ENCODE measurements at places on chromosomes 7 and 10. TPM values are rescaled to one million over a fixed set of nuclear protein-coding genes. Genes with fewer than 3 reads are reported as not detected.

ANKRD61 gene
- total RNA-seq = not detected

TEX36 gene
- total RNA-seq = not detected

DNA sequence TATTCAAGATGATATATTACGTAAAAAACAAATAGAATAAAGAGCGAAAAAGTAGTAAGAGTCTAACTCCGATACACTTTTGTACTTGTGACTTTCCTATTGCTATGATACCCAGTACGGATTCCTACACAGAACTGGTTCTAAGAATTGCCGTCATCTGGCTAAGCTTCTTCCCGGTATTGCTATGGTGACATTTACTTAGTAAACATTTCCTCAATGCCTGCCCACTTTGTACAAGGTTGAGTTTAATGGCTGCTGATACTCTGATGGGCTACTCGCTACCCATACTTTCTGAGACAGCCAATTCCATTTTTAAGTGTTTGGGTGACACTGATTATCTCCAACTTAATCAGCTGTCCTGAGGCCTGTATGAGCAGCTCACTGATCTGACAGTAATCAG is 55.6 kb downstream of the OSBPL3 start:
- H3K36me3 ChIP-seq = peaks cover 5% of the 10 kb centered on the region
- H3K27me3 ChIP-seq = no peaks in the 10 kb centered on the region
- H3K4me3 ChIP-seq = peak overlapping the region; percentile 34
- H3K4me1 ChIP-seq = peaks cover 78% of the 10 kb centered on the region
- peak overlapping the region; percentile 81 for H3K27ac ChIP-seq

DNA sequence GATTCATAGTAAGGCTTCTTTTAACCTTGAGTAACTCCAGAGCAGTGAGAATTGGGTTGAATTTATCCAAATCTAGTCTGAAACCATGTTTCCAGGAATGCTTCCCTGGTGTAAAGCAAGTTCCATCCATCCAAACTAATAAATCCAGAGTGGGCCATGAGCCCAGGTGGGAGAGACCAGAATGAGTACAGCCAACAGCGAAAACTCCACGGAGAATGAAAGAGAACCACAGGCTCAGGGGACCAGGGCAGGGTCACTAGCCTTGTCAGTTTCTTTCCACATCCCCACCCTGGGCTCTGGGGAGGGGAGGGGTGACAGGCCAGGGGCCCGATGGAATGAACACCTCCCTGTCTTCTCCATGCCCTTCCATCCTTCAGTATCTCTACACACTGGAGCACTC is 180.1 kb downstream of the NEURL1 start:
- H3K4me1 ChIP-seq = peaks cover 10% of the 10 kb centered on the region
- DNase-seq = no peak
- H3K36me3 ChIP-seq = no peaks in the 10 kb centered on the region
- peaks cover 4% of the 10 kb centered on the region for H3K27me3 ChIP-seq
- H3K27ac ChIP-seq = no peak overlapping the region
